Activated naive CD4-positive, alpha-beta T cell treated with anti-CD3 and anti-CD28 coated beads for 36 hours (primary cell): ENCODE measurements at places on chromosomes 5 and 9.

DNA sequence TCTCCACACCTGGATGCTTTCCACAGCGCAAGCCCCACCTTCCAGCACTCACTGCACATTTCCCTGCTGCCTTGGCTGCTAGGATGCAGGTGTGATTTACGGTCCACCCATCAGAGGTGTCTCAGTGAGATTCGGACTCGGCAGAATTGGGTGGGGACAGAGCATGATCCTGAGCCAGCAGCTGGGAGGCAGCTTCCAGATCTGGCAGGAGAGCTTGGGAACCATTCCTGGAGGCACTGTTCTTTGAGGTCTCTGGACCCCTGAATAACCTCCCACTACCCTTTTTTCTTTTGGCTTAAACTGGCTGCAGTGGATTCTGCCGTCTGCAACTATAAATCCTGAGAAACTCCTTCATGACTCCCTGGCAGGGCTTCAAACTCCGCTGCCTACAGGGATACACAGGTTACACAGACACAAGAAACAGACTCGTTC is 99.6 kb upstream of the PHYKPL start:
- DNase-seq = no peak

DNA sequence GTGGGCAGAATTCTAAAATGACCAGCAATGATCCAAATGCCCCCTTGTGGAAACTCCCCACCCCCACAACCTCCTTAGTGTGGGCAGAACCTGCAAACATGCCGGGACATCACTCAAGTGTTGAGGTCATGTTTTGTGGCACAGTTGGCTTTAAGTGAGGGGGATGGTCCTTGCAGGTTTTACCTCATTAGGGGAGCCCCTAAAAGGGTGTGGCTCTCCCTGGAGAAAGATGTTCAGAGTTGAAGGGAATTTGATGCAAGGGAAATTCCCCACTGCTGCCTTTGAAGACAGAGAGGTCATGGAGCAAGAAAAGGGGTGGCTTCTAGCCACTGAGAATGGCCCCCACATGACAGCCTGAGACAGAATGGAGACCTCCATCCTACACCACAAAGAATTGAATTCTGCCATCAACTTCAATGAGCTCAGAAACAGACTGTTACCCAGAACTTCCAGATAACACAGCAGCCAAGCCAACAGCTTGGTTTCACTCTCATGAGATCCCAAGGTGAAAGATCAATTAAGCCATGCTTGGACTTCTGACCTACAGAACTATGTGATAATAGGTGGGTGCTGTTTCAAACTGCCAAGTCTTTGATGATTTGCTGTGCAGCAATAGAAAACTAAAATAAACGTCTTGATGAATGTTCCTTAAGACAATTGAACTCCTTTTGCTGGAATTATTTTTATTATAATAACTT is 103.4 kb downstream of the MED10 start:
- no peak for DNase-seq

DNA sequence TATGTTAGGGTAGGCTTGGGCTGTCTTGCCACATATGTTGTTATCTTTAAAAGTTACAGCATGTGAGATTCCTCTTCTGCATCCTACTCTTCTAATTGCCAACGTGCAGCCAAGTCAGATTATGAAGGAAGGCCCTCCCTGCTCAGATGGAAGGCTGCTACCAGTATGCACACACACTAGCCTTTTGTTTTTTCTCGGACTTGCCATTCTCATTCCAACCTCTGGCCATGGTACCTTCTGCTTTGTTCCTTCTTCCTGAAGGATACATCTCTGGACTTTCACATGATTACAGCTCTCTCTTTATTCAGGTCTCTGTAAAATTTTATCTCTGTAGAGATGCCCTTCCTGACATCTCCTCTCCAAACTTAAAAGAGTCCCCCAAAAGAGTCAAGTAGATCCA is 12.8 kb upstream of the OTP start:
- no peak for DNase-seq

DNA sequence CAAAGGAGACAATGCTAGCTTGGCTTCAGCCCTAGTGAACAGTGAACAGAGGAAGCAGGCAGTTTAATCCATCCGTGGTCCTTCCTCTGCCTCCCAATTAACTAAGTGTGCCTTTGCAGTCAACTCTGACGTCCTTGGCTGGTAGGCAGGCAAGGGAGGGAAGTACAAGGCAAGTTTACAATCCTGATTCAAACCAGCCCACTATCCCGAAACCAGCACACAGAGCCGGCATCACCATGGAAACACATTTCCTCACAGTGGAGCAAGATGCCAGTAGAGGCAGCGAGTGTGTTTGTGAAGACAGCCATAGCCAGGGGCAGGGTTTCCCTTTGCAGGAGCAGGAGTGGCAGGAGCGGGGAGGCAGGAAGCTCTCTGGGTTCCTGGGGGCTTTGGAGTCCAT is 73.9 kb downstream of the GOLPH3 start:
- DNase-seq = no peak

DNA sequence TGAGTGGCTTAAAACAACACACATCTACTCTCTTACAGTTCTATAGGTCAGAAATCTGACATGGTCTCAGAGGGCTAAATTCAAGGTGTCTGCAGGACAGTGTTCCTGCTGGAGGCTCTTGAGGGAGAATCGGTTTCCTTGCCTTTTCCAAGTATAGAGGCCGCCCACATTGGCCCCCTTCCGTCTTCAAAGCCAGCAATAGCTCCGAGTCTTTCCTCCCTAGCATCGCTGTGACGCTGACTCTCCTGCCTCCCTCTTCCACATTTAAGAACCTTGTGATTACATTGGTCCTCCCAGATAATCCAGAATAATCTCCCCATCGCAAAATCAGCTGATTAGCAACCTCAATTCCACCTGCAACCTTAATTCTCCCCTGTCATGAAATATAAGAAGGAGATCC is 81.3 kb upstream of the IER5L start:
- DNase-seq = no peak

GRCh38 chr5:16037121-16037845 is 142.3 kb downstream of the MARCHF11 start:
- DNase-seq = no peak

DNA sequence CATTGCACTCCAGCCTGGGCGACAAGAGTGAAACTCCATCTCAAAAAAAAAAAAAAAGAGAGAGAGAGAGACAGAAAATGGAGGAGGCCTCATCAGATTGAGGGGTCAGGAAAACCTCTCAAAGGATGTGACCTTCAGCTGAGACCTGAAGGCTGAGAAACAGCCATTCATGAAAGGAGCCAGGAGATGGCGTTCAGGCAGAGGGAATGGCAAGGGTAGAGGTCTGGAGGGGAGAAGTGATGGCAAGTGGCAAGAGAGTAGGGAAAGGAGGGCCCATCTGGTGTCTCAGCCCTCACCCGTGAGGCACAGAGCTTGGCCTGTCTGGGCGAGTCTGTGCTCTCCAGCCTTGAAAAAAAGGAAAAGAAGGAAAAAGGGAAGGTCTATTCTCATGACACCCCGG is 17.0 kb downstream of the CAMK2A start:
- DNase-seq = peak; percentile 32

- no peak for DNase-seq
These were observed 96.6 kb downstream of the VCAN start for GRCh38 chr5:83568186-83568585.

DNA sequence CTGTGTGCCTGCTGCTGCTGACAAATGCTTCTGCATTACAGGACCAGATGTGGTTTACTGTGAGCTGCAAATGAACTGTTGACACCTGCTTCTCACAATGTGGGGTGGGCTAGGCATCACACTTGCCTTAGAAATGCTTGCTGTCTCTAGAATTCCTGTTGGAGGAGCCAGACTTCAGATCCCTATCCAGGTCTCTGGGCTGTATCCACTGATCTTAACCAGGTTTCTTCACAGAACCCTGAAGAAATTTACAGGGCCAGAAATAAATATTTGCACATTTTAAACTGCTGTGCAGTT is 255.4 kb downstream of the FAM114A2 start:
- DNase-seq = no peak

DNA sequence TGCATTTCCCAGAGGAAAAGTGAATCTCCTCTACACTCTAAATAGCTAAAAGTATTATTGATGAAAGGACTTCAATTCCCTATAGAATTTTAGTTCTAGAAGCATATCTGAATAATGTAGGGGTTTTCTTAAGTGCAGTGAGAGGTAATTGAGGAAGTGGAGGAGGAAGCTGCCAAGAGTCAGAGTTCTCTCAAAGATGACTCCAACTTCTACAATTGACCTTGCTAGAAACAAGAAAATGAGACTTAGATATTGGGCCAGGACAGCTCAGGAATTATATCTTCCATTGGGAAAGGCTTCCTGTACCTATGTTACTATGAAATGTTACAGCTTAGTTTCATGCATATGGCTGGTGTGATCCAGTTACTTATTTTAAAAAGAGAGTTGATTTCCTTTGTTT is 10.4 kb upstream of the F2R start:
- DNase-seq = no peak

DNA sequence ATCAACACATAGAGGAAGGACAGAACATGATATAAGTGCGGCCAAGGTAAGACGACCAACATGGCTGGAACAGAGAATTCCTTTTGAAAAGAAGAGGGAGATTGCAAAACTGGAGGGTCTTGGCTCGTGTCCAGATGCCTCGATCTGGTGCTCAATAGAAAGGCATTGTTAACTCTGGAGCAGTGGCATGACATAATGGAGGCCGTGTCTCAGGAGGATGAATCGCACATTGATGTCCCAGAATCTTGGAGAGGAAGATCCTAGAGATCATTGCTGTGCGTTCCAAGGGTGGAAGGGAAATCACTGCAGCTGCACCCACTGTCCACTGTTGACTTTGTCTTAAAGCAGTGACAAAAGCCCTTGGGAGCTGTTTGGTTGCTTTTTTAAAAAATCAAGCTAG is 30.9 kb downstream of the GRAMD2B start:
- no peak for DNase-seq

DNA sequence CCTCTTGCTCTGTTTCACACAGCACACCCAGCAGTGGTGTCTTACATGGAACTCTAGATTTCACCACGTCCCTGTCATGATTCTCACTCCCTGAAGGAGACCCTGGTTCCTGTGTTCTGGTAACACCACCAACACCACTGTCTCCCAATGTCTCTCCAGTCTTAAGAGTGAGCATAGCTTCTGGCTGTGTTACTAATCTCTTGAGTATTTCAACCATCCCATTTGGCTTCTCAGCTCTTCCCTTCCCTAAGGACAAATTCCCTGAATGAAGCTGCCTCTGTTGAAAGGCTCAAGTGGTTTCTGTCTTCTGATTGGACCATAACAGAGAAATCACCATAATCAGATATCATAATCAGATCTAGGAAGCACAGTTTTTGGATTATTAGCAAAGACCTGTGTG is 311.8 kb downstream of the DNAH5 start:
- no peak for DNase-seq

- DNase-seq = no peak
These were observed 158.0 kb downstream of the DMRT2 start for GRCh38 chr9:1208157-1208556.
